Keratinocyte (primary cell): ENCODE measurements at places on chromosomes 13 and 19.

GRCh38 chr19:13404236-13404635, 102.0 kb downstream of the CACNA1A start:
- no peak for DNase-seq

GRCh38 chr13:50026788-50027473, 11.7 kb downstream of the KCNRG start:
- DNase-seq, result no peak

DNA sequence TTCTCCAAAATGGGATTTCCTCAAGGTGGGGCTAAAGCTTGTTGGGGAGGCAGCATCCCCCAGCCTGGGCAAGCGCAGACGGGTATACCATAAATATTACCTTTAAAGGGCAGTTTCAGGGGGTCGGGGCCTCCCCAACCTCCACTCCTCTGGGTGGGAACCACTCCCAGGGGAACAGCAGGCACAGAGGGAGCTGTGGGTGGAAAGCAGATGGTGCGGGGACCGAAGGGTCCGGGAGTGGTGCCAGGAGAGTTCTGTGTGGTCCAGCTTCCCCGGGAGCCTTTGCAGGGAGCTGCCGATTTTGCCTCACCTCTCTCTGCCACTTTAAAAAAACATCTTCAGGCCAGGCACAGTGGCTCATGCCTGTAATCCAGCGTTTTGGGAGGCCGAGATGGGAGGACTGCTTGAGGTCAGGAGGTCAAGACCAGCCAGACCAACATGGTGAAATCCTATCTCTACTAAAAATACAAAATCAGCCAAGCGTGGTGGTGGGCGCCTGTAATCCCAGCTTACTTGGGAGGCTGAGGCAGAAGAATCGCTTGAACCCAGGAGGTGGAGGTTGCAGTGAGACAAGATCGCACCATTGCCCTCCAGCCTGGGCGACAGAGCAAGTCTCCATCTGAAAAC, 5.5 kb downstream of the MAST3 start:
- no peak for DNase-seq

- DNase-seq, result no peak
Measured at GRCh38 chr13:60397704-60398378, 821 bp downstream of the TDRD3 start.

DNA sequence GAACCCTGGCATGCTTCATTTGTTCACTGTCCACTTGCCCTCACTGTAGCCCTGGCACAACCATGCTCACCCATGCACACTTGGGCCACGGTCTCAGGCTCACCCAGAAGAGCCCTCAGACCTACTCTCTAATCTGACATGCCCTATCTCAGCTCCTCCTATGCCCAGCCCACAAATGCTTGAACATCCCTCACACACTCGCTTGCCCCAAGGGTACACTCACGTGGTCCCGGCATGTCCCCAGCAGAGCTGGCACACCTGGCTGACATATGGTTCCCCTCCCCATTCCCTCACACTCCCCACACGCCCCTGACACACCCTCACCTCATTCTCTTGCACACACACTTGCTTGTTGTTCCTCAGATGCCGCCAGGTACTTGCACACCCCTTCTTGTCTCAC, 55.7 kb downstream of the MAP4K1 start:
- no peak for DNase-seq

GRCh38 chr13:95643936-95644598, 439 bp downstream of the DZIP1 start:
- no peak for DNase-seq

GRCh38 chr19:40719414-40719894, 2.5 kb downstream of the ITPKC start:
- DNase-seq, result no peak

DNA sequence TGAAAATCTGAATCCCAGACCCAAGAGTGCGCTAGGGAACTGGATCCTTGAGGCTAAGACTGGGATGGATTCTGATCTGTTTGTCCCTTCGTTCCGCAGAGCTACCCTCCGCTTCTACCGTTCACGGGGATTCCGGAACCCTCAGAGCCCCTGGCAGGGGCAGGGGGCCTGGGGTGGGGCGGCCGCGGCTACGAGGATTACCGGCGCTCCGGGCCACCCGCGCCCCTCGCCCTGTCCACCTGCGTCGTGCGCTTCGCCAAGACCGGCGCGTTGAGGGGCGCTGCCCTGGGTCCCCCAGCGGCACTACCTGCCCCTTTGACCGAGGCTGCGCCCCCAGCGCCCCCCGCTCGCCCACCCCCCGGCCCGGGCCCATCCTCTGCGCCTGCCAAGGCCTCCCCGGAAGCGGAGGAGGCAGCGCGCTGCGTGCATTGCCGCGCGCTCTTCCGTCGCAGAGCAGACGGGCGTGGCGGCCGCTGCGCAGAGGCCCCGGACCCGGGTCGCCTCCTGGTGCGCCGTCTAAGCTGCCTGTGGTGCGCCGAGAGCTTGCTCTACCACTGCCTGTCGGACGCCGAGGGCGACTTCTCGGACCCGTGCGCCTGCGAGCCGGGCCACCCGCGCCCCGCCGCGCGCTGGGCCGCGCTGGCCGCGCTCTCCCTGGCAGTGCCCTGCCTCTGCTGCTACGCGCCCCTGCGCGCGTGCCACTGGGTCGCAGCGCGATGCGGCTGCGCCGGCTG, 7.1 kb downstream of the SPRED3 start:
- no peak for DNase-seq

- no peak for DNase-seq
Measured at GRCh38 chr13:73274147-73274546, 215.3 kb downstream of the KLF5 start.

GRCh38 chr13:49082653-49083536, 107.2 kb downstream of the FNDC3A start:
- peak; percentile 59 for DNase-seq

GRCh38 chr13:25493931-25494640, 122.3 kb downstream of the ATP8A2 start:
- no peak for DNase-seq

DNA sequence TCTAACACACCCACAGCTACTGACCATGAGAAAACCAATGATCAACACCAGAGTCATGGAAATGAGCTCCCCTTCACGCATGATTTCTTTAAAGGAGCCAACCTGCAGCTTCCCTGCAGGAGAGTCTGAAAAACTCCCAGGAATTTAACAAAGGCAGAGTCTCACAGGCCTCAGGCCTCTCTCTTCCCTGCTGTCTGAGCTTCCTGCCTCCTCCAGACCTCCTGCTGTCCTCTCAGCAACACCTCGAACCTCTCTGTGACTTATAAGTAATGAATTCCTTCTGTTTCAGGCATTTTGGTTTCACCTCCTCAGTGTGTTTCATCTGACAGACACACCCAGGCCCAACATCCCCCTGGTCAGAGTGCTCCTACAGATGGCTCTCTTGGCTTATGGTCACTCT, 1044.4 kb downstream of the UQCRFS1 start:
- DNase-seq, result no peak

DNA sequence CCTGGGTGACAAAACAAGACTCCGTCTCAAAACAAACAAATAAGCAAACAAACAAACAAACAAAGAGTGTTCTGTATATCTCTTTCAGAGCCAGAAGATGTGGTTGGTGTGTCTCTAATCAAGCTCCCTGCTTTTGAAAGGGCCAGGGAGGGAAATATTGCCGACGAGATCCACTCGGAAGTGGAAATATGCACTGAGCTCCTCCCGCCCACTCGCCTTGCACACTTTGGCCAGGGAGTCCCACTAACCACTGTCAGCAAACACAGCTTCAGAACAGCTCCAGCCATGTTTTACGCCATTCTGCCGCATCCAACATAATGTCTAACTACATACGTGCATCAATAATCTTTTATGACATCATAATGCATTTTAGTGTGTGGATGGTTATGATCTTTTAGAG, 155.5 kb upstream of the VSTM2B start:
- no peak for DNase-seq

DNA sequence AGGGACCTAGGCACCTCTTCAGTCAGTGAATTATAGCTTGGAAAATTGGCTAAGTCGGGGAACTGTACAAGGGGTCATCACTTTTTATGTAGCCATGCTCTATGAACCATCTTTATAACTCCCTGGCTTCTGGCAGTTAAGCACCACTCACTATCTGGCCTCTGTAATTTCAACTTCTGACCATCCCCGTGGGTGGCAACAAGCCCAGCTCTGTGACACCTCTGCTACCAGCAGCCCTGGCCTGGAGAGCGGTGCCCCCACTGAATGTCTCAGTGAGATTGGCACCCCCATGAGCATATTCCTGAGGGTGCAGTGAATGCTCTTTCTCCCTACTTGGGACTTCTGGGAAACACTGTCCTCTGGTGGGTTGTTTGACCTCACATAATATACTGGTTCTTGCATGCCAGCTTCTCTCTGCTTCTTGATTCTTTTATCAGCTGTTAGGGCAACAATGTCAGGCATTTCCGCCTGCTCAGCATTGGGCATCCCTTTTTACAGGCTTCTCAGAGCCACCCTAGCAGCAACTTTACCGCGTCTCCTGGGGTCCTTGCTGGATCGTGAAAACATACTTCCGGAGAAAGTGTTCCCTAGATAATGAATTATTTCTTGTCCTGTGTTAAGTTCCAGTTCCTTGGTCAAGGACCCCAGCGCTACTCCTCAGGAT, 10.4 kb downstream of the KL start:
- no peak for DNase-seq

- DNase-seq, result no peak
Measured at GRCh38 chr13:114212158-114212495, 22.6 kb upstream of the CDC16 start.

GRCh38 chr19:4976401-4977298, 7.7 kb downstream of the KDM4B start:
- DNase-seq, result peak; percentile 69

GRCh38 chr13:44160591-44161191, 212.9 kb upstream of the SERP2 start:
- no peak for DNase-seq

DNA sequence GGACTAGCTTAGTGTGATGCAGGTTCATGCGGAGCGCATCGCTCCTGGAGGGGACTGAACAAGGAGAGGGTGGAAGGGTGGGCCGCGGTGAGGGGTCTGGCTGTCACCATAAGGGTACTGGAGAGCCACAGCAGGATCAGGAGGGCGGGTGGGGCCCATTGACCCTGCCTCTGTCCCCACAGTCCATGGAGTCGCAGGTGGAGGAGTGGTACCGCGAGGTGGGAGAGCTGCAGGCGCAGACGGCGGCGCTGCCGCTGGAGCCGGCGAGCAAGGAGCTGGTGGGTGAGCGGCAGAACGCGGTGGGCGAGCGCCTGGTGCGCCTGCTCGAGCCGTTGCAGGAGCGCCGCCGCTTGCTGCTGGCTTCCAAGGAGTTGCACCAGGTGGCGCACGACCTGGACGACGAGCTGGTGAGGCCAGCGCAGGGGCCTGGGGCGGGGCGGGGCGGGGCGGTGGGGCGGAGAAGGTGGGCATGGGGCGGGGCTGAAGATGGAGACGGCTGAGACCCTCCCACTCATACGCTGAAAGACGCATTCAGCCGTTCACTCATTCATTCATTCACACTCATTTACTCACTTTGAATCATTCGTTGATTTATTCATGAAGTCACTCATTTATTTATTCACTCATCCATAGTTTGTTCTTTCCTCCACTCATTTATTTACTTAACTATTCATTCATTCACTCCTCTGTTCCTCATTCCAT, 27.5 kb upstream of the SHKBP1 start:
- DNase-seq, result peak; percentile 7

DNA sequence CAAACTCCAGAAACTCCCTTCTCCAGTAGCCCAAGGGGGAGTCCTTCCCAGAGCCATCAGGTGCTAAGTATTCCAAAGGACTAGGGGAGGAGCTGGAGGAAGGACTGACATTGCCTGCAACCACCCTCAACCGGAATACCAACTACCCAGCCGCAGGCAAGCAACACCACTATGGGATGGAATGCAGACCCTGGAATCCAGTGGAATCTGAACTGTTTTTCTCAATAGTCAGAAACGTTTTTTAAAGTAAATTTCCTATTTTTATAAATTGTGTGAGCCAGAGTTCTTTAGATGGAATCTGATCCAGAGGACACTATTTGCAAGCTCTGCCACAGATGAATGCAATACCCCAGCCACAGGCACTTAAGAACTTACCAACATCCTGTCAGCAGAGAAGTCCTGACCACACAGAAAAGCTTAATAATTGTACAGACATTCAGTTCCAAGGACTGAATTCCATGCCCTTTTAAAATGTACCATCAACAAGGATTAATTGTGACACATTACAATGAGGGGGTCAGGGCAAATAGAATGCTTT, 92.1 kb downstream of the USP12 start:
- DNase-seq, result no peak

DNA sequence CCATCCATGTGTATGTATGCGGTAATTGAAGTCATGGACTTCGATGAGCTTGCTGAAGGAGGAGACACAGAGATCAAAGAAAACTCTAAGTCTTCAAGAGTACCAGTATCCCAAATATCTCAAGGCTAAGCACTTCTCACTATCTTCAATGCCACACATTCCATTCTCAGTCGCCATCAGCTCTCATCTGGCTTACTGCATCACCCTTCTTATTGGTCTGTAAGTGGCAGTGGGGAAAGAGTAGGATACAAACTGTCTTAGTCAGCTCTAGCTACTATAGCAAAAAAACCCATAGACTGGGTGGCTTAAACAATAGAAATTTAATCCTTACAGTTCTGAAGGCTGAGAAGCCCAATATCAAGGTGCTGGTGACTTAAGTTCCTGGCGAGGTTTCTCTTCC, 218.7 kb downstream of the POSTN start:
- no peak for DNase-seq

DNA sequence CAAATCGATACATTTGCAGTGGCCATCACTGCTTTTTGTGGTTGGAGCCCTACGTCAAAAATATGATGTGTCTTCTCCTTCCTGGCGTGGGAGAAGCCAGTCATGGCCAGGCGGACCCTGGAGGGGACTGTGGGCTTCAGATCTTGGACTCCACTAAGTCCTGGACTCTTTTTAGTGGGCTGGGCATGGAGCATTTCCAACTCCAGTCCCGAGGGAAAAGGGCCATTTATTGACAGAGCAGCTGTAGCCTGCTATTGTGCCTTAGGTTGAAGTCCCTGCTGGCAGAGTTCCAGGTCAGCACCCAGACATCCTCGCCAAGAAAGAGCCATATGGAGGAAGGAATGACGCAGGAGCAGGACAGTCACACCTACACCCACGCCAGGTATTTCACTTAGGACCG, 179.2 kb upstream of the ZNF507 start:
- DNase-seq, result no peak

- no peak for DNase-seq
Measured at GRCh38 chr19:23377276-23377675, 18.0 kb downstream of the ZNF91 start.

- DNase-seq, result no peak
Measured at GRCh38 chr13:110557610-110558305, 3.8 kb downstream of the RAB20 start.

DNA sequence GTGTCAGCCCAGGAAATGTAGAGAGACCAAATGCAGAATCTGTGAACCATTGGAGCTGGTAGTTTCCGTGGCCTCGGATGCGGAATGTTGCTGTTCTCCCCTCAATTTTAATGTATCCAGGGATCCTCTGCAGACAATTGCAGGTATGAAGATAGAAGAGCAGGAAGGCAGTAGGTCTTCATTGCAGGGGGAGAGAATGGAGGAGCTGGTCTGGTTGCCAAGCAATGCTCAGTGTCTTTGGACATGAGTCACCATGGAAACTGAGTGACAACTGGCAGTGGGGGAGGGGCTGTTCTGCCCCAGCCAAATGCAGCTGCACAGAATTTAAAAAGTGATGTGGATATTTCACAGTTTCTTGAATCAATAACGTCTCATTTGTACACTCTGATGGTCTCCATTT, 56.1 kb upstream of the ZNF835 start:
- no peak for DNase-seq
